ENCODE measurements at places on chromosomes 6 and 20.

DNA sequence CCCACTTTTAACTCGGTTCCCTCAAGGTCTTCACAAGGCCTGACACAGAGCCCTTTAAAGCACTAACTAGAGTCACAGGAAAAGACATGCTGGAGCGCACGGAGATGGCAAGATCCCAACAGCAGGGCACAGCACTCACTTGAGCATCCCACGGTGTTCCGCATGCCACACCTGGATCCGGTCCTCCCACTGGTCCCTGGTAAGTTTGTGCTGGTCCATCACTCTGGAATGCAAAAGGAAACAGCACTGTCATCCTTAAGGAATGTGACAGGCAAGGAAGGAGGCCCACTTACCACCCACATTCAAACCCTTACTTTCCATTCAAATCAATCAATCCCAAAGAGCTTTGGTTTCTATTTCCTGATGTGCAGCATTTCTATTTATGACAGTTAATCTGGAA is 34.7 kb downstream of the EZR start:
- DNase-seq = no peak

DNA sequence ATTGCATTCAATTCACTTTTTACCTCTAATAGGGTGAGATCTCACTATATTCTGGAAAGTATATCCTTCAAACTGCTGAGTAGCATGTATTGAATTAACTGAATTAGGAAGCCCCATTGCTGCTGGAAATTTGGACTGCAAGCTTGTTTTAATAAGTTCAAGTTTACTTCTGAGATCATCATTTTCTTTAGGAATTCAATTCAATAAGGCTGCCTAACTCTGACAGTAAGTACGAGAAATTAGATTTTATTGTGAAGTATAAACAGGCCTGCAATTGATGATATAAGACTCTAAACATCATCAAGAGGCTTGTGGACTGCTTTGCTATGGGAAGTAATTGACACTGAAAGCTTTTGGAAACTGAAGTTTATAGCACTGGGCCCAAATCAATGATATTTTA is 44.4 kb downstream of the OGFRL1 start:
- no peak for DNase-seq

DNA sequence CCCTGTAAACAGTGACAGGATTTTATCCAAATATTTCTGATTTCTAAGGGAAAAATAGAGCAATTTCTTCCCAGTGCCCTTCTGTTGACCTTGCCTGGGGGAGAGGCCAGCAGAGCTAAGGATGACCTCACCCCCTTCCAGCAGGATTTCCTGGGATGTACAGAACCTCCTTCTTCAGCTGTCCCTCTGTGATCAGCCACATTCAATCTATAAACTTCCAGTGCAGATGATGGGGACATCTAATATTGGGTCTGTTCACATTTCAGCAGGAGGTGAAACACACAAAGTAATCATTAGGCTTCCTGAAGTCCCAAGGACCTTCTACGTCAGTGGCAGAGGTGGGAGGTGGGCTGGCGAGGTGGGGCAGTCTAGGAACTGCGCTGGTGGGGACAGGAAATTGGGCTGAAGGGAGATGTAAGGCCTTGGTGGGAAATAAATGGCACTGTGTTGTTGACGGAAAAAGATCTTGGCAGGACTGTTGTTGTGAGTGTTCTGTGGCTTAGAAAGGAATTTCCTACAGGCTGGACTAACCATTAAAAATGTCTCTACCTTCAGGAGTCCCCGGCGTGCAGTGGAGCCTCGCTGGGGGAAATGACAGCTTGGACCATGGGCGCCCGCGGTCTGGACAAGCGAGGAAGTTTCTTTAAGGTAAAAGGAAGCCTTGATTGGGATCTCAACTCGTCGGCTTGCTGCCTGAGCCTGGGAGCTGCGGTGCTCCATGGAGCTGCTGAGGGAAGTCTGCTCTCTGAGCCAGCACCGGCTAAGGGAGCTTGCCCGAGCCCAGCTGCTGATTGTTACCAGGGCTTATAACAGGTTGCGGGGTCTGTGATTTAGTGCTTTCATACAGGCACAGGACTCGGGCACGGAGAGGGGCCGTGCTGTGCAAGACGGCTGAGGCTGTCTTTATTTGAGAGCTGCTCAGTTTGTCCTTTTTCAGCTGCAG is 127.9 kb upstream of the NAA20 start:
- peak; percentile 84 for DNase-seq

DNA sequence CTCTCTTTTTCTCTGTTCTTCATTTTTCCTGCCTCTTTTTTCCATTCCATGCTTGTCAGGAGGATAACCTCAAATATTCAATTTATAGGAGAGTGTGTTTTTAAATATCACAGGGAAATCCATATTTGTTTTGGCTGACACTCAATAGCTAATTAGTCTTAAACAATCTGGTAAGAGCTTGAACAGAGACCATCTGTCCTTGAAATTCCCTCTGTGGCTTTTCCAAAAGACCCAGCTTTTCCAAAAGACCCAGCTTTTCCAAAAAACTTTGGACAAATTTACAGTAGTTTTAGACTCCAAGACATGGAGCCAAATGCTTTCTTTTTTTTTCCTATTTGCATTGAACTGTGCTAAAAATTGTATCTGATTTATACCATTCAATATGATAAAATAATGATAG is 127.4 kb upstream of the FAM83B start:
- DNase-seq = no peak

GRCh38 chr6:166087246-166087645 is 80.4 kb downstream of the TBXT start:
- no peak for DNase-seq

DNA sequence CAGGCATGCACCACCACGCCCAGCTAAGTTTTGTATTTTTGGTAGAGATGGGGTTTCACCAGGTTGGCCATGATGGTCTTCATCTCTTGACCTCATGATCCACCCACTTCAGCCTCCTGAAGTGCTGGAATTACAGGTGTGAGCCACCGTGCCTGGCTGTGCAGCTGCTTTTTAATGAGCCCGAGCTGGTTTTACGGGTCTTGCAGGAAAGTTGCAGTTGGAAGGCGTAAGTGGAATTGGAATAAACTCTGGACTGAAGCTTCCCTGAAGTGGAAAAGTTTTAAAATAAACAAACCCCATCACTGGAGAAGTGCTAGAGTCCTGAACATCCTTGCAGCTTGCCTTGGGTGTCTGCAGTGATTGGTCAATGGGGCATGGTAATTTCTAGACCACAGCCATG is 40.4 kb downstream of the KIF25 start:
- no peak for DNase-seq

DNA sequence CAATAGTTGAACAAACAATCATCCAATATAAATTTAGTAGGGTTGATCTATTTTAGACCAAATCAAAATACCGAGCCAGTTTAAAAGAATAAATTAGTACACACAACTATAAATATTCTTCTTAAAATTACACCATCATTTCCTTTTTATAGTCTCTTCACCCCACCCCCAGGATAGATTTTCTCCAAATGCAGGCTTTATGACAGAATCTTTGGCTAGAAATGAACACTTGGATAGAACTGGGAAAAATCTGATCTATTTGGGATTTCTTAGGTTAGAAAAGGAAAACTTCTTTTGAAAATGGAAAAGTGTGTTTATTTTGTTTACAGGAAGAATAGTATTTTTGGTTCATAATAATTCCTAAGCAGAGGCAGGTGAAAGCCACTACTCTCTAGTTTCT is 74.6 kb downstream of the HMGN3 start:
- no peak for DNase-seq

- no peak for DNase-seq
Observed at GRCh38 chr6:27016689-27017088, 230.8 kb upstream of the PRSS16 start.

DNA sequence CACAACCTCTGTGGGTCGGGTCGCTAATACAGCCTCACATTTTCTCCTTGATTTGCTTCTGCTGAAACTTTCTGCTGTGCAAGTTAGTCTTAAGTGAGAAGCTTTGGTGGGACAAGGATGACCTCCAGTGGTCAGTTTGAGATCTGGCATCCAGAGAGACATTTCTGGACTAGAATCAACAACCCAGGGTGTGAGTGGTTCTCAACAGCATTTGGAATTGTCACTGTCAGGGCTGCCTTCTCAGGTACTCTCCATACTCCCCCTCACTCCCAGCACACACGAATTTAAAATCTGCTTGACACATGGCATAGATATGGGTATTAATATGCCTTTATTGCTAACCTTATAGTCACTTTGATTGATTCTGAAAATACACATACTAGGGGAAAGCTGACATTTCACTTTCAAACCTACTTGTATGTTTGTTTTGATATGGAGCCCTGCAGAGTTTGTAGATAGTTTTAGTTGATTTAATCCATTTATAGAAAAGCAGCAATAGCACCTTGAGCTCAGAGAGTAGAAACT is 13.2 kb downstream of the OTOR start:
- DNase-seq = peak; percentile 81

GRCh38 chr6:25016014-25016720 is 80.4 kb upstream of the RIPOR2 start:
- no peak for DNase-seq

- DNase-seq = no peak
Observed at GRCh38 chr20:50484271-50484976, 25.8 kb upstream of the PTPN1 start.

DNA sequence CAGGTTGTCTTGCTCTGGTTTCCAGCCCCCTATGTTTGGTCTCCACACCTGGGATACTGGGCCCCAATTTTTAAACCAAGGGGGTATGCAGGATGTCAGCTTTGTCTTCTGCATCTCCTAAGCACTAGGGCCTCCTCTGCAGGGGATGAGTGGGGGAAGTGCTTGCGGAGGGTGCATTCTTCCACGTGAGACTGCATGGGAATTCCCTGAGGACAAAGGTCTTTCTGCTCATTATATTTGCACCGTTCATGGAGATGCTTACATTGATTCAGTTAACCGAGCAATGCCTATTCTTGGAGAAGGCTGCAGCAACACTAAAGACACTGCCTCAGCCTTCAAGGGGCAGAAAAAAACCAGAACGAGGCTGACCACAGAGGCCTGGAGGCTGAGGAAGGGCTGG is 45.4 kb downstream of the RAB44 start:
- no peak for DNase-seq

- DNase-seq = peak; percentile 29
Observed at GRCh38 chr6:82525775-82526495, 162.3 kb downstream of the TPBG start.

Data from umbilical cord (tissue), 2 donors.